ENCODE measurements at places on chromosomes 2 and 18.
A peak's percentile ranks its signal among the peaks of the same experiment; 100 is the strongest.

- no peak for DNase-seq
Measured at GRCh38 chr2:136389809-136390208, 271.9 kb upstream of the CXCR4 start.

- no peak for DNase-seq
Measured at GRCh38 chr2:231185886-231186285, 12.5 kb upstream of the ARMC9 start.

DNA sequence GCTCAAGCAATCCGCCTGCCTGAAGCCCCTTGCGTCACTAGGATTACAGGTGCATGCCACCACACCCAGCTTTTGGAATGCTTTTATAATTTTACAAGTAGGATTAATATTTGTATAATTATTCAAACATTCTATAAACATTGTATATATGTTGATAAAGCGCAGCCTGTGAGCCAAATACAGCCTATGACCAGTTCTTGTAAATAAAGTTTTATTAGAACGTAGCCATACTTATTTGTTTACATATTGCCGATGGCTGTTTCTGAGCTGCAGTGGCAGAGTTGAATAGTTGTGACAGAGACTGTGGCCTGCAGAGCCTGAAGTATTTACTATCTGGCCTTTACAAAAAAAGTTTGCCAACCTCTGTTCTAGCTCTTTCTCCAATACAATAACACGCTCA lies 232.6 kb downstream of the OTX1 start:
- DNase-seq, result no peak

DNA sequence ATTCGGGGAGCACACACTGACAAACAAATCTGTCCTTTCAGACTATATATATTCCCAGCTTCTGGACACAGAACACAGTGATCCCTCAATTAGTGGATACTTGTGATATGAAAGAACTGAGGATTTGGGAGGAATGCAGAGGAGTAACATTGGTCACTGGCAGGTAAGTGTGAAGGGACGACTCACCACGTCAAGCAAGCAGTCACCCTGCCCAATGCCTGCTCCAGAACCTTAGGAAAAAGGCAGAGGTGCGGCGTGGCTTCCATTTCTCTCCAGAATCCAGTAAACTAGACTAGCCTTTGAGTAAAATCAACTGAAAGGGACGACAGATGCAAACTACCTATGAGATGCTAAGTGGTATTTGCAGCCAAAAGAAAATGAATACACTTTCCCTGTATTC lies 1.1 kb downstream of the CCDC93 start:
- DNase-seq, result no peak

GRCh38 chr2:1360557-1361250 lies 52.6 kb upstream of the TPO start:
- DNase-seq, result no peak

DNA sequence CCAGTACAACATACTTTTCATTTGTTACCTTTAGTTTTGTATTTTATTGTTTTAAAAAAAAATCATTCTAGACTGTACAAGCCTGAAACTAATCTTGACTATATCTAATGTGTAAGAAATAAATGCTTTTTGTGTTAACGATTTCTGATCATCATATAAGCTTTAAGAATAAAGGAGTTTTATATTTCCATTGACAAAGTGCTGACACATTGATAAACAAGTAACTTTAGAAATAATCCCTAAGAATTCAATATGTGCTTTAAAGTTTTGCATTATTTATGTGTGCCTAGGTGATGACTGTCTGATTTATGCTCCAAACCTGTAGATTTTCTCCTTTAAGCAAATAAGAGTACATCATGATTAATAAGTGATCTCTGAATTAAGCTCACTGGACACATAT lies 247.2 kb upstream of the BOD1L2 start:
- DNase-seq, result no peak

GRCh38 chr2:196291873-196292800 lies 120.8 kb upstream of the STK17B start:
- DNase-seq, result no peak

DNA sequence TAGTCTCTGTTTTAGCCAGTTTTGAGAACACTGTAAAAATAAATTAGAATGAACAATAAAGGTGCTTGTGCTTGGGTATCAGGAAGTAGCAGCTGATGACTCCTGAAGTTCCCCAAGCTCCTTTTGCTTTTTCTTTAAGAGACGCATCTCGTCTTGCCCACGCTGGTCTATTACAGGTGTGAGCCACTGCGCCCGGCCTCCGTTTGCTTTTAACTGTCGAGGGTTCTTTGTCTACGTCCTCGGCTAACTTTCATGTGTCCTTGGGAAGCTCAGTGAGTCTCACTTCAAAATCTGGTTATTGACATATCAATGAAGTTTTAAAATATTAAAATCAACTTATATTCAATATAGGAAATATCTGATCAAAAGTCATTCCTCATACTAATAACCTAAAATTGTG lies 246.5 kb downstream of the FBXO15 start:
- no peak for DNase-seq

GRCh38 chr2:218645126-218645525 lies 14.3 kb downstream of the ZNF142 start:
- DNase-seq, result no peak

DNA sequence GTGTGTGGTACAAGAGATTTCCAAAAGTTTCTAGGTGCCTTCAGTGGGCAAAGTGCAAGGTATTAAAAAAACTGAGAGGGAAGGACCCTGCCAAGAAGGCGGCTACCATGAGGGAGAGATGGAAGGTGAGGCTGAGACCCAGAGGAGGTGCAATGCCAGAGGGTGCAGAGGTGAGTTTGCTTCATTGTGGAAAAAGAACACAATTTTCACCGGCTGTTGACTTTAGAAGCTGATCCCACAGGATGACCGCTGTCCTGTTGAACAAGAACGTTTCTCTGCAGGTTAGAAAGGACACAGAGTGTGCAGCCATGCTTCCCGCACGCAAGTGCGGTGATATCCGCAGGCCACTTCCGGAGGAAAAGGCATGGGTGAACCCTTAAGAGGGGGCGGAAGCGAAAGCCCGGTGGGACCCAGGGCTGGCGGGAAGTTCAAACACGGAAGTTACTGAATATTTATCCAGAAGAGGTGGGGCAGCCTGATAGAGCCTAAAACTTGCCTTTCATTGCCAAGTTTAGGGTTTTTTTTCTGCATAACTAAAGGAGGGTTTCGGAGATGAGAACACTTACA lies 16.6 kb downstream of the SP110 start:
- no peak for DNase-seq

- no peak for DNase-seq
Measured at GRCh38 chr18:14978962-14979535, 231.1 kb downstream of the ANKRD30B start.

DNA sequence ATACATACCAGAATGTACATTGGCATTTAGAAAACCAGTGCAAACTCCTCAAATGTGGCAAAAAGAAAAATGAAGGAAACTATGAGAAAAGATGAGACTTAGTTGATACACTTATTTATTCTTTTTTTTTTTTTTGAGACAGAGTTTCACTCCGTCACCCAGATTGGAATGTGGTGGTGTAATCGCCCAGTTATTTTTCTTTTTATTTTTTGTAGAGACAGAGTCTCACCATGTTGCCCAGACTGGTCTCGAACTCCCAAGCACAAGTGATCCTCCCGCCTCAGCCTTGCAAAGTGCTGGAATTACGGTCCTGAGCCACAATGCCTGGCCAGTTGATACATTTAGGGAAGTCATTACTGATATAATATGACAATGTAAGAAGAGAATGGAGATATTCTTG lies 274.2 kb upstream of the LRATD1 start:
- no peak for DNase-seq

- DNase-seq, result no peak
Measured at GRCh38 chr2:20421336-20421987, 25.4 kb upstream of the RHOB start.

DNA sequence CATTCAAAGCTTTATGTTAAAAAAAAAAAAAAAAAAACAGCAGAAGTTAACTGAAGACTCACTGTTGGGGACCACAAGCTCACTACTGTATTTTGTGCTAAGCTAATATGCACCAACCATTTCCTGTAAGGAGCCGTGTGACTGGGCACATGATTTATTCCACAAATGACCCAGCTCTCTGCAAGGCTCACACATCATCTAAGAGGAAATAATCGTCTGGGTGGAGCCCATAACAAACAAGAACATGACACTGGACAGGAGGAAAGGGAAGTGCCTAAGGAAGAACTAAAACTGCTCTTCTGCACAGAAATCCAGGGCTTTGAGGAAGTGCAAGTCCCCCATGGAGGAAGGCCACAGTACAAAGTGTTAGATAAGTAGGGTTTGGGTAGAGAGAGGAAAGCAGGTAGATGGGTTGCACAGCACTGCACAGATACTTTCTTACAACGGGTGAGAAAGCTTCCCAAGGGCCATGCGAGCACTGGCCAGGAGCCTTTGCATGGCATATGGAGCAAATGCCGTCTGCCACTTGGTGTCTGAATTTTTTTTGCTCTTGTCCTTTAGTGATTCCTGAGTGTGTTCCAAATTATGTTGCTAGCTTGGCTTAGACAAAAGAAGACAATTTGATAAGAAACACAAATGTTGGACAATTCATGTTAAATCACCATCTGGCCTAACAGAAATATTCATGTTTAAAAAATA lies 24.4 kb downstream of the NFE2L2 start:
- no peak for DNase-seq

- DNase-seq, result no peak
Measured at GRCh38 chr18:63137999-63138435, 181.6 kb downstream of the BCL2 start.

DNA sequence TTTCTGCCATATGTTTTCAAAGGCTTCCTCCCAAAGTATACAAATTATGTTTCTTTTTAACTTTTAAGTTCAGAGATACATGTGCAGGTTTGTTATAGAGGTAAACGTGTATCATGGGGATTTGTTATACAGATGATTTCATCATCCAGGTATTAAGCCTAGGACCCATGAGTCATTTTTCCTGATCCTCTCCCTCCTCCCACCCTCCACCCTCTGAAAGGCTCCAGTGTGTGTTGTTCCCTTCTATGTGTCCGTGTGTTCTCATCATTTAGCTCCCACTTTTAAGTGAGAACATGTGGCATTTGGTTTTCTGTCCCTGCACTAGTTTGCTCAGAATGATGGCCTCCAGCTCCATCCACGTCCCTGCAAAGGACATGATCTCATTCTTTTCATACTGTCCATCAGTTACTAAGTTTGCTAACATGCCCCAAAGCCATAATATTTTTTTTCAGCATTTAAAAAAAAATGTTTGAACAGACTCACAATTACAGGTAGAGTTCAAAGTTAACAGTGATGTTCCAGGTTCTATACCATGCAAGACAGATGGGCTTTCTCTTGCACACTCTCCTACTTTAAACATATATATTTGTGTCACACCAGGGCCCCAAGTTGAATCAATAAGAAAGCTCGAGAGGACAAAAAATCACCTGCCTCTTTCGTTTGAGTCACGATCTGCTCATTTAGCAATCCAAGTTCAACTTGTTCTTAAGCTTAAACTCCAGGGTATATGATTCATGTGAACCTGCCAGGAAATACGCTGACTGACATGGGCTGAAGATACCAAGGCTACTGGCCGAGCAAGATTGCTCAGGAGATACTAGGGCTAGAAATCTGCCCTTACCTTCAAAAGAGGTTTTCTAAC lies 77.6 kb downstream of the AP1S3 start:
- DNase-seq, result no peak

GRCh38 chr2:25228848-25229278 lies 60.5 kb upstream of the POMC start:
- peak; percentile 61 for DNase-seq

- peak; percentile 21 for DNase-seq
Measured at GRCh38 chr2:227033471-227034148, 130.4 kb downstream of the COL4A4 start.

GRCh38 chr2:203347375-203347774 lies 19.2 kb downstream of the ABI2 start:
- no peak for DNase-seq

- no peak for DNase-seq
Measured at GRCh38 chr18:77019641-77020040, 112.9 kb downstream of the MBP start.

DNA sequence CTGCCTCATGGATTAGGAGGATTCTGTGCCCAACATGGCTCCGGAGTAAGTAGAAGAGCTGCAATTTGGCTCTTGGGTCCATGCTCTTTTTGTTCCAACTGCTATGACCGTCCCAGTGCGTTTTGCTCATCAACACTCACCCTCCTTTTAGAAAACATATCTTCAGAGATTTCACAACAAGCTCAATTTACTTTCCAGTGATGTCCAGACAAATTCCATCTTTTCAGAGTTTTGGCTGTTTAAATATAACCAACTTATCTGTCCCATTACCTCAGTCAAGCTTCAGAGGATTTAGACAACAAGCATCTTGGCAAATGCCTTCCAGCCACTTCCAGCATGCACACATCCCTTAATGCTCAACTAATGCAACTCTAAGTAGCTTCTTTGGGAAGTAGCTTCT lies 6.9 kb upstream of the SLC14A2 start:
- DNase-seq, result no peak

- DNase-seq, result no peak
Measured at GRCh38 chr2:18299423-18300212, 260.8 kb downstream of the RDH14 start.

DNA sequence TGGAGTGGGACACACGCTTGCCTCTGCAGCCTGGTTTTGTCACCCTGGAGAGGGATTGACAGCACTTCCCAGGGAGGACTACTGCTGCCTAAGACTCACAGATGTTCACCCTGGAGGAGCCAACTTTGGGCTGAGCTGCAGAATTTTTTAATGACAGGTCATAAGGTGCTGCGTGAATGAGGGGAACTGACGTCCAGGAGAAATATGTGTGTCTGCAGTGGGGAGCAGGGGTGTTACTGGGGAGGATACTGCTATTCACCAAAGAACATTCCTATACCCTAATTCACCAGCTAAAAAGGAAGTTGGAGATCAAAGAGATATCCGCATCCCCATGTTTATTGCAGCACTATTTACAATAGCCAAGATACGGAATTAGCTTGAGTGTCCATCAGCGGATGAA lies 144.4 kb downstream of the MGAT5 start:
- no peak for DNase-seq

GRCh38 chr2:201440182-201440581 lies 11.1 kb downstream of the TRAK2 start:
- DNase-seq, result no peak

GRCh38 chr18:8366656-8367055 lies 242.6 kb upstream of the RAB12 start:
- DNase-seq, result no peak

- DNase-seq, result no peak
Measured at GRCh38 chr2:42770288-42771131, 6.6 kb upstream of the OXER1 start.

DNA sequence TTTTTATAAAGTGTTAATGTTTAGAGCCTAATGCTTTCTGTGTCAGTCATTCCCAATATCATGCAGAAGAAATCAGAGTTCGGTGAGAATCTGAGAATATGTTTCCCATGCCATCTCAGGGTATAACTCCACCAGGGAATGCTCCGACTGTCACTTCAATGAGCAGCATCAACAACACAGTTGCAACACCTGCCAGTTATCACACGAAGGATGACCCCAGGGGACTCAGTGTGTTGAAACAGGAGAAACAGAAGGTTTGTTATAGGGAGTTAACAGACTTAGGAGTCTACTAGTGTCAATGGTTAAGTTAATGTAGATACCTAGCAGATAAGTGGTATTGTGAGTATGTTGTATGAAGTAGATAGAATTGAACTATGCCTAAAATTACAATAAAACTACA lies 31.0 kb downstream of the VAPA start:
- no peak for DNase-seq

GRCh38 chr18:35695384-35695783 lies 113.8 kb downstream of the GALNT1 start:
- DNase-seq, result no peak

- no peak for DNase-seq
Measured at GRCh38 chr2:101546376-101547058, 71.6 kb upstream of the RFX8 start.
